ENCODE measurements at places on chromosomes 5 and 9. TPM values are rescaled to one million over a fixed set of nuclear protein-coding genes. Genes with fewer than 3 reads are reported as not detected.

Gene GTF3C5
- 66.7 TPM for polyA plus RNA-seq

Gene MYMK
- polyA plus RNA-seq: 0.26 TPM

Gene MCC
- 19.2 TPM for polyA plus RNA-seq

Gene HAPLN1
- 7.4 TPM for polyA plus RNA-seq

Gene HACD4
- polyA plus RNA-seq: 1.3 TPM

Gene IL5
- not detected for polyA plus RNA-seq

Gene PCDHB11
- 3.9 TPM for polyA plus RNA-seq

Gene ENTPD8
- polyA plus RNA-seq: 0.90 TPM

Gene CAMSAP1
- 58.8 TPM for polyA plus RNA-seq

Gene IPPK
- polyA plus RNA-seq: 19.8 TPM

Gene PTGES
- polyA plus RNA-seq: 8.8 TPM

Gene PCDHA1
- polyA plus RNA-seq: 6.5 TPM

Gene BTNL9
- 13.6 TPM for polyA plus RNA-seq

Gene CEP72
- polyA plus RNA-seq: 12.1 TPM

Gene EIF4EBP3
- polyA plus RNA-seq: 3.2 TPM

Gene PLCXD3
- 9.2 TPM for polyA plus RNA-seq

Gene HEXB
- polyA plus RNA-seq: 54.0 TPM

Gene IL4
- not detected for polyA plus RNA-seq

Gene KCNIP1
- polyA plus RNA-seq: 140 TPM
